ENCODE measurements at places on chromosomes 5 and 9.

GRCh38 chr5:91219803-91220371 is 163.2 kb downstream of the ARRDC3 start:
- peak; percentile 47 for DNase-seq

- DNase-seq, result peak; percentile 24
These were observed 1.8 kb downstream of the IRX1 start for GRCh38 chr5:3597167-3598007.

GRCh38 chr9:137723783-137724445 is 105.1 kb downstream of the EHMT1 start:
- DNase-seq, result peak; percentile 18

GRCh38 chr5:161064297-161064696 is 212.3 kb upstream of the ATP10B start:
- DNase-seq, result no peak

DNA sequence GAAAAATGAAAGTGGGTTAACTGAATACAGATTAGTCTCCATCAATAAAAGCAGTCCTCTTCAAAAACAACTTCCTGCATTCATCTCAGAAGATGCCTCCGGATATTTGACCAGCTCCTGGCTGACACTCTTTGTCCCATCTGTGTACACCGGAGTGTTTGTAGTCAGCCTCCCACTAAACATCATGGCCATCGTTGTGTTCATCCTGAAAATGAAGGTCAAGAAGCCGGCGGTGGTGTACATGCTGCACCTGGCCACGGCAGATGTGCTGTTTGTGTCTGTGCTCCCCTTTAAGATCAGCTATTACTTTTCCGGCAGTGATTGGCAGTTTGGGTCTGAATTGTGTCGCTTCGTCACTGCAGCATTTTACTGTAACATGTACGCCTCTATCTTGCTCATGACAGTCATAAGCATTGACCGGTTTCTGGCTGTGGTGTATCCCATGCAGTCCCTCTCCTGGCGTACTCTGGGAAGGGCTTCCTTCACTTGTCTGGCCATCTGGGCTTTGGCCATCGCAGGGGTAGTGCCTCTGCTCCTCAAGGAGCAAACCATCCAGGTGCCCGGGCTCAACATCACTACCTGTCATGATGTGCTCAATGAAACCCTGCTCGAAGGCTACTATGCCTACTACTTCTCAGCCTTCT is 16.6 kb downstream of the F2R start:
- DNase-seq, result no peak

DNA sequence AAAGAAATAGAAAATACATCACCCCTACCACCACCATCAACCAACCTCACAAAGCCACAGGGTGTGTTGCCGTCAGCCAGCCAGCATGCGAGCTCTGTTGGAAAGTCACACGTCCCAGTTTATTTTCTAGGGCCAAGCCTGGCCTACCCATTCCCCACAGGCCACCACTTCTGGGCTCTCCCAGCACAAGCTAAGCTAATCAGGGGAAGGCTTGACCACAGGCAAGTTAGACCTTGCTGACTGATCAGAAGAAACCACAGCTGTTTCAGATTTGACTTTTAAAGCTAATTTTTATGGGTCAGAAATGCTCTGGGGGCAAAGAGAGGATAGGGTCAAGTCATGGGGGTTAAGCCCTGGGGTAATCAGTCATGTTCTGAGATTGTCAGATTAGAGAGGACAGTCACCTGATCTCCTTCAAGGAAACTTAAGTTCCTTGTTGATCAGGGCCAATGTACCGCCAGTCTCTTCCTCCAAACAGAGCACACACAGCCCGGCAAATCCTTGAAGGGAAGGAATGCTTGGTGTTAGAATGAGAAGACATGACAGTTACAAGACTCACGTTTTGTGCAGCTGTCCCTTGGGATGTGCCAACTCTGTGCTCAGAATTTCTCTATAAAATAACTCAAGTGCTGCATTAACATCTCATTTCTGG is 7.6 kb downstream of the SHB start:
- no peak for DNase-seq

GRCh38 chr5:52469420-52469819 is 318.3 kb upstream of the ITGA1 start:
- no peak for DNase-seq

DNA sequence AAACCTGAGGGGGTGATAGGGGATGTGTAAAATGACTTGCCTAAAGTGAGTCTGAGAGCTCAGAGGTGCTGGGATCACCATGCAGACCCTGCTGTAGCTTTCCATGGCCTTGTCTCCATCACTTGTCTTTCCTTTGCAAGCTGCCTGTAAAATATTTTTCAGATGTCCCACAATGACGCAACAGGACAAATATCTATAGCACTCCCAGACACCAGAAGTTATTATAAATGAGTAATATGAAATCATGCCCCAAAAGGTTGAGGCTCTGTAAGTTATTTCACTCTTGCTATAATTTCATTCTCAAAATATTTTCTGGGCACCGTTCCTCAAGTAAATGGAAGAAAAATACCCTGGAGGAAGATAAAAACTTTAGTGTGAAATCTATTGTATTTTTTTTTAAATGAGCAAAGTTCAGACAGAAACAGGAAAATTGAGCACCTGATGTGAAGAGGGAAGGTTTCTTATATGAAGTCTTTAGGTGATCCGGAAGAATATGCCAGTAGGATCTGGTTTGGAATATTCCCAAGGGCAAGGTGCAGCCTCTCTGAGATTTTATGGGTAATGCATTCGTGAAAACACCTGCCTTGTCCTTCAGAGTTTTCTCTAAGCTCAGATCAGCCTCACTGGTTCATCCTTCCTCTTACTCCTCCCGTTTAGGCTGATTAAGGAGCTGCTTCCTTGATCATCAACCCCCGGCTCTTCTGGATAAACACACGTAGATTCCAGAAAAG is 138.3 kb upstream of the DMAC1 start:
- no peak for DNase-seq

DNA sequence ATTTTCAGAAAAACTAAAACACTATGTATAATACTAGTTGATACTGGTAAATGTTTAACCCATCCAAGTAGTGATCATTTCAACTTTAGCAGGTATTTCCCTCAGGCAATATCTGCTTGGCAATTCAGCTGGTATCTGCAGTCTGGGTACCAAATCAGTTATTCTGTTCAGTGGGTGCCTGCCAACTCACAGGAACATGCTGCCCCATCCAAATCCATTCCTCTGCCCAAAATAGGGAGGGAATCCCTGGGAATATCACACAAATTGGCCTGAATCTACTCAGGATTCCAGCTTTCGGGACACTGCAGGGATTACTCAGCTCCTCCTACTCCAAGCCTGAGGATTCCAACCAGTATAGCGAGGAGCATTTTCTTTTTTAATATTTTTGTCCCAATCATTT is 61.7 kb upstream of the PDE4D start:
- no peak for DNase-seq

DNA sequence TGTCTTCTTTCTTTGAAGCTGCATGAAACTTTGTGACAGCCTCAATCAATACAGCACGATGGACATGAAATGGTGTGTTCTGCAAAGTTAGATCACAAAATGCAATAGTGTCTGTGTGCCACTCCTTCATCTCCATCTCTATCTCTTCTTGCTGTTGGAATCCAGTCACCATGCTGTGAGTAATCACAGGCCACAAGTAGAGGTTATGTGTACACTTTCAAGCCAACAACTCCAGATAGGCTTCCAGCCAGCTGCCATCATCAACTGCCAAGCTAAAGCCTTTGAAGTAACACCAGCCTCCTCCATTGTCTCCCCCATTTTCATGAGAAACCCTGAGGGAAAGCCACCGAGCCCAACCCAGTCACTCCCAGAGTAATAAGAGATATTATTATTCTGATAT is 360.6 kb downstream of the PTPRD start:
- DNase-seq, result peak; percentile 24

DNA sequence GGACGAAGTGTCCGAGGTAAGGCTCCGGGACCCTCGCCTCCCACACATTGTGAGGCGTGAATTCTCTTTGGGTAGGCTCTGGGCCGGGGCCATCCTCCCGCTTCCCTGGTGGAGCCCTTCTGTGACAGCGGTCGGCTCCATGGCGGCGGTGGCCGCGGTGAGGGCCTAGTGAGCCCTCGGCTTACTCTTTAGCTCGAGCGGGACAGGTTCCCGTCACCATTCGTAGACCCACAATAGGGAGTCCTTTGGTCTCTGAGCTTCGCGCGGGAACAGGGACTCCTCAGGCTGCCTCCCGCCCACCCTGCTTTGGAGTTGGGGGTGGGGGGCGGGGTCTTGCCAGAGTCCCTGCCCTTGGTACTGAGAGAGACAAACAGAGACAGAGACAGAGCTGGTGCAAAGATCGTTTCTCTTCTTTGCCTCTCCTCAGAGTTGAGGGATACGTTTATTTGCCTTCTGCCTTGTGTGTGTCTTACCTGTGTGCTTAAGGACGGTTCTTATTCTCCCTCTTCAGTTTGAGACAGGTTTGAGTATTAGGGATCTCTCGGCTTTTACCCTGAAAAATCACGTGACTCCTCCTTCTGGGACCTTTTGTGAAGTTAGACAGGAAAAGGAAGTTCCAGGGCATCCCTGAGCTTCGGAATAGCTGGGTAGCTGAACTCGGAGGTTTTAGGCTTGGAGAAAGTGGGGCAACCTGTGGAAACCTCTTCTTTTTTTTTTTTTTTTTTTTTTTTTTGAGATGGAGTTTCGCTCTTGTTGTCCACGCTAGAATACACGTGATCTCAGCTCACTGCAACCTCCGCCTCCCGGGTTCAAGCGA is 833 bp downstream of the ANKHD1 start:
- DNase-seq, result peak; percentile 65

GRCh38 chr5:124043456-124043855 is 531.5 kb downstream of the CSNK1G3 start:
- peak; percentile 31 for DNase-seq

DNA sequence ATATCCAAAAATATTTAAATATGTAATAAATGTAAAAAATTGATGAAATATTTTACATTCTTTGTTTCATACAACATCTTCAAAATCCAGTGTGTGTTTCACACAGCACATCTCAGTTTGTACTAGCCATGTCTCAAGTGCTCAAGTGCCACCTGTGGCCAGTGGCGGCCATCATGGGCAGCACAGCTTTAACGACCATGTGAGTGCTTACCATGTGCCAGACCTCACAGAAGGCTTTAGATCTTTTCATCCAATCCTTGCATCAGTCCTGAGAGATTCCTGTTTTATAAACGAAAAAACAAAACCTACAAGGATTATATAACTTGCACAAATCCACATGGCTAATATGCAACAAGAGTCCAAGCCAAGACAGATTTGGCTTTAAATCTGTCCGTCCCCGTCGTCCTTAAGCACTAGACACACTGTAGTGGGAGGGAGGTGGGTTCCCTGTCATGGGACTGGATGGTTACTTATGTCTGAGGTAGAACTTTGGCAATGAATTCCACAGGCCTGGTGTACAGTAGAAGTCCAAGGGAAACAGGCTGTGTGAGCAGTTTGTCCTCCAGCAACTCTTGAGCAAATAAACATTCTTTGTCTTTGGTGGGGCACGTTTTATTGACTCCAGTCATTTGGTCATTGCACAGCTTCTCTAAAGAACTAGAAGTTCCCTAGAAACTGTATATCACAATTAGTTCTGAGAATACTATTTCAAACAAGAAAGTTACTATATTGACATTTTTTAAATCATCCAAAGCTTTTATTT is 25.0 kb upstream of the F2R start:
- DNase-seq, result no peak

GRCh38 chr9:1591310-1591709 is 423.8 kb upstream of the SMARCA2 start:
- DNase-seq, result no peak

DNA sequence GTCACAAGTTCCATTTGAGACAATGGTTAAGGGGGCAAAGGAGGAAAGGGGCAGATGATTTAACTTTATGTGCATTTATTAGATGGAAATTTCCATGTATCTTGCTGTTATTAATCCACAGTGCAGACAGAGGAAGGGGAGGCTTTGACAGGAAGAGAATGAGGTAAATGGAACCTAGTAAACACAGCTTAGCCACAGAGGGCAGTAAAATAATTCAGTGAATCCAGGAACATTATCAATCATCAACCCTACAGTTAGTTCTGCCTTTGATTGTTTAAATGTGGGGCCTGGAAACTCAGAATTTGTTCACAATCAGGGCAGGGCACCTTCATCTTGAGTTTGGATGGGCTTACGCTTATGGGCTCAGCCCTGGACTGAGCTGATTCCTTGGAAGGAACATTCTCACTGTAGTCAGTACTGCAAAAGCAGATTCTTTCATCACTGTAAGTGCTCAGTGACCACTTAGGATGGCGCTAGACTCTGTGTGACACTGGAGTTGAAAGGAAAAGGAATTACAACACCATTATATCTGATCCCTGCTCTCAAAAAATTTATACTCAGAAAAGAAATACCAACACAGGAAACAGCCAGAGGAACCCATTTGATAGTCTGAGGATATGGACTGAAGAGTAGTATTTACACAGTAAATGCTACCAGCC is 169.5 kb downstream of the PIK3R1 start:
- DNase-seq, result no peak

DNA sequence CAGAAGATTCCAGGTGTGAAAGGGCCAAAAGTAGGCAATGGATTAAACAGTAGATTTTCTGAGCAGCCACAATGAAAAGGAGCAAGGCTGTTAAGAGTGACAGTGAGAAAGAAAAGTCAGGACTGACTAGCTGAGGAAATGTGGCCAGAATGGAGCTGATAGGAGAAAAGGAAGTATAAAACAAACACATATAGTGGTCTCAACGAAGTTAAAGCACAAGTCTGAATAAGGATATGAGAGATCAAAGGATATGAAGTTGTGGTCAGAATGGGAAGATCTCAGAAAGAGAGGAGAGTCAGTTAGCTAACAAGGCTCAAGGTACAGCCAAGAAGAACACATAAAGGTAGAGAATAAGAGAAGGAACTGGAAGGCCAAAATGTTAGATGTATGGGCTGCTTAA is 39.9 kb downstream of the FNIP1 start:
- DNase-seq, result no peak

DNA sequence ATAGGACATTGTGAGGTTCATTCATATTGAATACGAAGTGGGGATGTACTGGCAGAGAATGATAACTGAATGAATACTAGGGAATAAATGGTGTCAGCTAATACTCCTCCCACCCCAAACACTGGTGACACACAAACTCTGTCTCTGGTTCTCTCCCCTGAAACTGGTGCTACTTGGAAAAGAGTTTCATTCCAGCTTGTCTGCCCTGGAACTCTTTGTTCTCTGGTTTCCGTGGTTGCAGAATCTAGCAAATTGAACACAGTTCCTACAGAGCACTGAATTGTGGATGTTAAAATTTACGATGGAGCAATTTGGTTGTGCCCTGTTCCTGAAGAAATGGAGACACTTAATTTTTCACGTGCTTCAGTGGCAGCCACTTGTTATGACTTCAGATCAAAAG is 181.7 kb downstream of the KCTD16 start:
- no peak for DNase-seq

- DNase-seq, result peak; percentile 51
These were observed 31.7 kb downstream of the AP3S1 start for GRCh38 chr5:115873392-115873791.

GRCh38 chr9:37036776-37037502 is 2.9 kb upstream of the PAX5 start:
- DNase-seq, result peak; percentile 35

- DNase-seq, result no peak
These were observed 126.5 kb upstream of the PALM2AKAP2 start for GRCh38 chr9:109653470-109653869.
